ENCODE measurements at places on chromosomes 7 and 10.

DNA sequence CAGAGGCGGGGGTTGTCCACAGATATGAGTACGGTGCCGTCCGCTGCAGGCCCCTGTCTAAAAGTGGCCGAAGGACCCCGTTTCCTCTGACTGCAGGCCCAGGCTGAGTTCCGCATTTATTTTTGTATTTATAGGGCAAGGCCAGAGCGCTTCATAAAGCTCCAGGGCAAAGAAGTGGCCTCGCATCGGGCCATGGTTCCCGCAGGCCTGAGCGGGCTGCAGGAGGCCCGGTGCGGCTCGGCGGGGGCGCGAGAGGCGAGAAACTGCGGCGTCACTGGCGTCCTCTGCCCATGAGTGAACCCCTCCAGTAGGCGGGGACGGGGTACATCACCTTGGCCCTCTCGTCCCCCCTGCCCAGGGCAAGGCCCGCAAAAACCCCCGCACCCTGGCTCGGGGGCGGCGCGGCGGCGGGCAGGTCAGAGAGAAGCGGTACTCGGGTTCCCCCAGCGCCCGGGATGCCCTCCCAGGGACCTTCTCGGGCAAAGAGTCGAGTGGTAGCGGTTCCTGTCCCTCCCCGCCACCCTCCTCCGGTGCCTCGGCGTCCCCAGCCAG, 355.7 kb downstream of the DNAJB6 start:
- no peak for DNase-seq

DNA sequence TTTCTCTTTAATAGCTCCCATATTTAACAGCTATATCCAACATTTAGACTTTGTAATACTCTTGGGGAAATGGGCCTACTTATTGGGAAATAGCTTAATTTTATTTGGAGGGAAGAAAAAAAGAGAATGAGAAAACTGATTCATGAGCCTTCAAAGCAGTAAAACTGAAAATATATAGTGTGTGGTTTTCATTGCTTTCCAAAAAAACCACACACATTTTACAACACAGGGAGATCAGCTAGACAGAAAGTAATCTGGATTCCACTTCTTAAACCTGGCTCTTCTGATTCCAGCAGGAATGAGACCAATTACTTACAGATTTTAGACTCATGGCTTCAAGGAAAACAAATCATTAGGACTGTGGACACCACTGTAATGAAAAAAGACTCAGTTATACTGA, 48.7 kb downstream of the CH25H start:
- no peak for DNase-seq

DNA sequence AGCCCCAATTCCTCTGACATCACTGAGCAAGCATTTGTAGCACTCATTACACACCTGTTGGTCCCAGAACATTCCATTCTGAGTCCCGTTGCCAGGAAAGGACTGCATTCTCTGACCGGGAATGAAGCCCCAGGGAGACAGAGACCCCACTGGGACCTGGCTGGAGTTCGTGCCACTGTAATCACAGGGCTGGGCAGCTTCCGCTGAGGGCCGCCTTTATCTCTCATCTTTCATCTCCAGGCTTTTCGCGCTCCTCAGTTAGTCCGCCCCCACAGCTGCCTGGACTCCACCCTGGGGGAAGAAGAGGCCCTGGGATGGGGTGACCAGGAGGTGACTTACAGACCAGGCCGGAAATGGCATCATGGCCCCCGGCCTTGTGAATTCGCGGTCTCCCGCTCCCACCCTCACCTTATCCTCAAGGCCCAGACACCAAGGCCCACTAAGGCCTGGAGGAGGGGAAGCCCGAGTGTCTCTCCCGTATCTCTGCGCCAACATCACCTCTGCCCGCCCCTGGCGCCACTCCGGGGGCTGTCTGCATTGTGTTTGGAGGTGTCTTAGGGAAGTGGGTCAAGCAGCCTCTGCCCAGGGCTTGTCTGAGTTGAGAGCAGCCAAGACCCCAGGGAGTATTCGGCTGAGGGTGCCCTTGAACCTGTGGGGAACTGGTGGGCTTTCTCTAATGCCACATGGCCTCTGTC, 75.4 kb downstream of the PROSER2 start:
- peak; percentile 56 for DNase-seq

GRCh38 chr10:129063877-129064276, 403.2 kb upstream of the MGMT start:
- no peak for DNase-seq

DNA sequence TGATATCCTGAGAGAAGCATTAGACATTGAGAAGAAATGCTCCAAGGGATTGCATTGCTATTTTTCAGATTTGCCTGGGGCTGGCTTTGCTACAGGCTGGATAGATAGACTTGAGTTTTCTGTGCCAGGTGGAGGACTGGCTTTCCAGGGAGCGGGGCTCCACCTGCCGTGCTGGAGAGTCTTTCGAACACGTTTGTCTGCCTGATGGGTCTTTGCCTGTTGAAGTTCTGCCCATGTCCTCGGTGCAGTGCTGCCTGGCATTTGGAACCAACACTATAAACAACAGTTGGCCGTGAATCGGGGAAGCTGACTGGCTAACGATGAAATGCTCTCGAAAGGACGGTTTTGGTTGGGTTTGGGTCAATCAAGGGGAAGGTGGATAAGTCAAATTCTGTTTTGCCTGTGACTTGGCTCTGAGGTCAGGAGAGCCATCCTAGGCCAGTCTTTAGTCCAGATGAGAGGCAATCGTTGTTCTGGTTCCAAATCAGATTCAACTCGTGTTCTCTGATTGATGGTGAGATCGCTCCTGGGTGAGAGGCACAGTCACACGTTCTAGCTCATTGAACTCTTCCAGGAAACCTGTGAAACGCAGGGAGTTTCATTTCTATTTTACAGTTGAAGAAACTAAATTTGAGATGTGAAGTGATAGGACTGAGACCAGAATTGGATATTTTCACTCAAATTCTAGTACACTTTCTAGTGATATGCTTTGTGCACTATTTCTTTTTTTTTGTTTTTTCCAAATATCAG, 599.0 kb downstream of the TYW1 start:
- DNase-seq: no peak

DNA sequence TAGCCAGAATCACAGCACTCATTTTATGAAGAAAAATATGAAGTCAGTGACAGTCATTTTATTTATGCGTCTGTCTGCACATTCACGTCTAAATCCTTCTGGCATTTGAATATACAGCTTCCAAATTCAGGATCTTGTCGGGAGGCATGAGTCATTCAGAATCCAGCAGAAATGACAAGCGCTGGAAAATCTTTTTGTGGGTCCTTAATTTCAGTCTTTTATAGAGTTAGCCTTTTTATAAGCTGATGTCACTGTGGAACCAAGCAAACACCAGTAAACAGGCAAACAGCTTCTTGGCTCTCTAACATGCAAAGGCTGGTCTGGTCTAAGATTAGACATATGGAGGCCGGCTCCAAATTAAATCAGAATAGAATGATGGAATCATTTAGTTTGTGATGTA, 388.2 kb upstream of the TEX47 start:
- no peak for DNase-seq

- DNase-seq: no peak
Measured at GRCh38 chr10:131979336-131979735, 2.4 kb downstream of the BNIP3 start.

DNA sequence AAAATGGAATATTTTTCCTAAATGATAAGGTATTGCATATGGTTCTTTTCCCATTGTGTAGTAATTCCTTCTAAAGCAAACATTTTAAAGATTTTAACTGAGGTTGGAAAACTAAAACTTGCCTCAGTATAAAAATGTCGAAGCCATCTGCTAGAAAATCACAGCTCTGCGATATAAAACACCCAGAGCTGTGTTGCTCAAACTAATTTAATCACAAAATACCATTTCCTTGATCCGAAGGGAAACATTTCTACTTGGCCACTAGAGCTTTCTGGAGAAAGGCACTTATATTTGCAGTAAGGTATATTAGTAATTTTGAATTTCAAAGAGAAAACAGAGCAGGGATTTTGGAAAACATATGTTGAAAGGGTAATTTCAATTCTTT, 209.2 kb upstream of the ZNF32 start:
- DNase-seq: no peak

DNA sequence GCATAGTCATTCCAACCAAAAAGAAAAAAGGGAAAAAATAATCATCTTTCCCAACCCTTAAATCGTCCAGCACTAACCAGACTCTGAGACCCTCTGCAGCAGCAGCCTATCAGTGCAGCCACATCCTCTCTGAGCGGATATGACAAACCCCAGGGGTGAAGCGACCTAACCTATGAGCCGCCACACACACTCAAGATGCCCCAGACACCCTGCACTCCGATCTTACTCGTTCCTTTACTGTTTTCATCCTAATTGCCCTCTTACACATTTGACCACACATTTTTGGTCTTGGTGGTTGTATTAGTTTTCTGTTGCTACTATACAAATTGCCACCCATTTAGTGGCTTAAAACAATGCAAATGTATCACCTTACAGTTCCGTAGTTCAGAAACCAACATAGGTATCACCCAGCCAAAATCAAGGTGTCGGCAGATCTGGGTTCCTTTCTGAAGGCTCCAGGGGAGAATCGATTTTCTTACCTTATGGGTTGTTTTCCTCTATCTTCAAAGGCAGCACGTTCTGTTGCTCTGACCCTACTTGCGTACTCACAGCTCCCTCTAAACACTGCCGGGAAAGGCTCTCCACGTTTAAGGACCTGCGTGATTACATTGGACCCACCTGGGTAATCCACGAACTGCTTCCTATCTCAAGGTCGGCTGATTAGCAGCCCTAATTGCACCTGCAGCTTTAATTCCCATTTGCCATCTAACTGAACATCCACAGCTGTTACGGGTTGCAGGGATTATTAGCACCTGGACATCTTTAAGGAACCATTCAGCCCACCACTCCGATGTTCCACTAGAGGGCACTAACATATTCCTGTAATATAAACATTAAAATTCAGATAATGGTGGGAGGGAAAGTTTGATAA, 37.3 kb upstream of the PRSS1 start:
- peak; percentile 58 for DNase-seq

DNA sequence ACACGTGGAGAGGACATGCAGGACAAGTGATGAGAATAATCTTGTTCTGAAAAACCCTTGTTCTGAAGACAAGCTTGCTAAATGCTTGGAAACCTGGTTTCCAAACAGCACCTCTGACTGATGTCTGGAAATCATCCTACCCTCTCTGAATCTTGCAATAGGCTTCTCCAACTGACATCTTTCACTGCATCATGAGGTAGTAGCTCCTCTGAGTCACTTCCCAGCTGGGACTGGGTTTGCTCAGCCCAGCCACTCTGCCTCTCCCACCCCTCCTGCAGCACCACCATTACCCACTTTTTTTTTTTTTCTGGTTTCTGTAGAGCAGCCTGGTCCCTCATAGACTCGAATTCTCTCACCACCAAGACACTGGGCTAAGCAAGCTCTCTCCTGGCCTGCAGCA, 919.8 kb downstream of the GRID1 start:
- DNase-seq: no peak

DNA sequence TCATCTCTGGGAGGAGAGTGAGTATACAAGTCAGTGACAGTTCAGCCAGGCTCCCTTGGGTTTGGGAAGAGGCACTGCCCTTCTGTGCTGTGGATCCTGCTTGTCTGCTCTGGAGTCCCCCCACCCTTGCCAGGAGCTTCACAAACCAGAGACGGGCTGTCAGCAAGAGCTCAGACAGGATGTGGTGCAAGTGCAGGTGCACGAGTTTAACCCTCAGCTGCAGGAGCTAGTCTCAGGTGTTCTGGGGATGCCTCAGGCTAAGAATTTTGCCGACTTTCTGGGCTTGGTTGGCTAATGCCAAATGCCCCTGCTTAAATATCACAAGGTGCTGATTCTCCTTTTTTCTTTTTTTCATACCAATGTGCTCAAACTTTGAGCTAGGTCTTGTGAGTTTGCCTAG, 22.3 kb downstream of the ZNF783 start:
- DNase-seq: no peak

DNA sequence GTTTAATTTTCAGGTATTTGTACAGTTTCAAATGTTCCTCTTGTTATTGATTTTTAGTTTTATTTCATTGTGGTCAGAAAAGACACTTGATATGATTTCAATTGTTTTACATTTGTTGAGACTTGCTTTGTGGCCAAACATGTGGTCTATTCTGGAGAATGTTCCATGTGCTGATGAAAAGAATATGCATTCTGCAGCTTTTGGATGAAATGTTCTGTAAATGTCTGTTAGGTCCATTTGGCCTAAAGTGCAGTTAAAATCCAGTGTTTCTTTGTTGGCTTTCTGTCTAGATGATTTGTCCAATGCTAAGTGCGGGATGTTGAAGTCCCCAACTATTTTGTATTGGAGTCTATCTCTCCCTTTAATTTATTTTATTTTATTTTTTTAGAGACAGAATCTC, 70.5 kb downstream of the ZNF503 start:
- no peak for DNase-seq

DNA sequence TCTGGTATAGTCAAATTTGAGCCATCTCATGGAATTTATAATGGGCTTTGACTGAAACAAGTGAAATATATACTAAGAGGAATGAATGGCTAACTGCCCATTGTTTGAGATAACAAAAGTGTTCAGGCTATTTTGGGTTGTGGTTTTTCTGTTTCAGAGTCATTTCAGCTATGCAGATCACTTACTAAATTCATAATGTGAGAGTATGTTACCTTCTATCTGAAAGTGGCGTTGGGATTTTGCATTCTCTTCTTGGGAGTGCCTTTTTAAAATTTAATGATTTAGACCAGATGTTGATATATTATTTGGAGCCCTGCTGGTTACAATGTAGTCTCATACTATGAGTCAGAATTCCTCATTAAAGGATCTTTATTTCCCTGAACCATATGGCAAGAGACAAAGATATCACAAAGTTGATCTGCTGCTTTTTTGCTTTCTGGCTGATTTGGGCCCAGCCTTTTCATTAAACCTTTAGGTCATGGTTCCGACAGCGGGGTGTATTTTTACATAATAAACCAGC, 10.4 kb downstream of the VCL start:
- DNase-seq: peak; percentile 83

- no peak for DNase-seq
Measured at GRCh38 chr7:70257921-70258320, 659.6 kb downstream of the AUTS2 start.

- DNase-seq: peak; percentile 89
Measured at GRCh38 chr7:137667633-137668387, 179.0 kb downstream of the DGKI start.

DNA sequence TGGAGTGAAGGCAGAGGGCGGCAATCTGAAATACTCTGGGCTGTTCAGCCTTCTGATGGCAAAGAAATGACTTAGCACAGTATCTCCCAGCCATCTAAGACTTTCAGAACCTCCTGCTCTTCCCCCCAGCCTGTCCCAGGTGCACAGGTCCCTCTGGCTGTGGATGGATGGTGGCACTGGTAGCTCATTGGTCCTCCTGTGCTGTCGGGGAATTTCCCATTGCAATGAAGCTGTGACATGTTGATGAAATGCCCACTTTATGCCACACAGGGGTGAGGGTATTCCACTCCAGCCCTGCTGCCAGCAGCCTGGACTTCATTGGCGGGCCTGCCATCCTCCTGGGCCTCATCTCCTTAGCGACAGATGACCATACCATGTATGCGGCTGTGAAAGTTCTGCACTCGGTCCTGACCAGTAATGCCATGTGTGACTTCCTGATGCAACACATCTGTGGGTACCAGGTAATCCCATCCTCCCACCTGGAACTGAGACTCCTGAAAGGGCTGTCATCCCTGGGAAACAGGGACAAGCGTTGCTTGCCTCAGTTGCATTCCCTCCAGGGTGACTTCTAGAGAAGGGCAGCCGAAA, 105.9 kb downstream of the WDFY4 start:
- no peak for DNase-seq

GRCh38 chr10:50528206-50528605, 95.5 kb downstream of the SGMS1 start:
- no peak for DNase-seq
